RCC 7860 (cell line): ENCODE measurements at places on chromosomes 7 and 10.

DNA sequence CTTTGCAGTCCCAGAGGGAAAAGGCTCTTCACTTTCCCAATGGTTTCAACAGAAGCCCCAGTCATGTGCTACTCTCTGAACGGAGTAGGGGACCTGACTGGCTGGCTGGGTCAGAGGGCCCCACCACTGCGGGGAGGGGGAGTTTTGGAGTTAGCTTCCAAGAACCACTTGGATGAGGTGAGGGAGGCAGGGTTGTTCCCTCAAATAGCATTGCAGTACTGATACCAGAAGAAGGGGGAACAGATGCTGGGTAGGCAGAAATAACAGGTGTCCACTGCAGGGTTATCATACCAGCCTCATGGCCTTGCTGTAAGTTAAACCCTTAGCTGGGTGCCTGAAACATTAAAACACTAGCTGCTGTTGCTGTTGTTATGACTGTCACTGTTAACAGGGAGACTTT is 131.3 kb downstream of the UBE2H start:
- DNase-seq: no peak

DNA sequence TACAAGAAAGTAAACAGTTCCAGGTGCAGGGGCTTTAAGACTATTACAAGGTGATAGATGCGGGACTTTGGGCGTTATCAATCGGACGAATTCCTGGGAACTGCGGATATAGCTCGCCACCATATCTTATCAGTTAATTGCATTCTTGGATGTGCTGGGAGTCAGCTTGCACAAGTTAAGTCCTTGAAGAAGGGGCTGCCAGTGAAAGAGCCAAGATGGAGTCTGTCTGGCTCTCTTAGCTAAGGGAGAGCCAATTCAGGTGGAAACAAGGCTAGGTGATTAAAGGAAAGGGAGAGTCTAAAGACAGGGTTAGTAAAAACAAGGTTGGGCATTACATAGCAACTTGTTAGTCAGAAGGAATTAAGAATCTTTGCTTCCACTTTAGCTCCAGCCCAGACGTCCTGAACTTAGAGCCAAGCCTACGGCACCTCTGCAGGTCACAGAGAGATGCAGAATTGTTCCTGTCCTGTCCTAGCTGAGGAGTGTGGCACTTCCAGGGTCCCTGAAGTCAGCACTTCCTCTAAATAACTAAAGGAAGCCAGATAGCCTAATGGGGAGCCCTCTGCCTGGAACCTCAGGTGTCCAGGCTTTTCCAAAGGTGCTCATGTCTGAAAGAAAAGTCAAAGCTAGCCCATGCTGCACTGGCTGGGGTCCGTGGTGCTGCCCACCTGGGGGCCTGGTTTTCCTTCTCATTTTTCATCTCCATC is 17.3 kb downstream of the ZC3HAV1 start:
- no peak for DNase-seq

DNA sequence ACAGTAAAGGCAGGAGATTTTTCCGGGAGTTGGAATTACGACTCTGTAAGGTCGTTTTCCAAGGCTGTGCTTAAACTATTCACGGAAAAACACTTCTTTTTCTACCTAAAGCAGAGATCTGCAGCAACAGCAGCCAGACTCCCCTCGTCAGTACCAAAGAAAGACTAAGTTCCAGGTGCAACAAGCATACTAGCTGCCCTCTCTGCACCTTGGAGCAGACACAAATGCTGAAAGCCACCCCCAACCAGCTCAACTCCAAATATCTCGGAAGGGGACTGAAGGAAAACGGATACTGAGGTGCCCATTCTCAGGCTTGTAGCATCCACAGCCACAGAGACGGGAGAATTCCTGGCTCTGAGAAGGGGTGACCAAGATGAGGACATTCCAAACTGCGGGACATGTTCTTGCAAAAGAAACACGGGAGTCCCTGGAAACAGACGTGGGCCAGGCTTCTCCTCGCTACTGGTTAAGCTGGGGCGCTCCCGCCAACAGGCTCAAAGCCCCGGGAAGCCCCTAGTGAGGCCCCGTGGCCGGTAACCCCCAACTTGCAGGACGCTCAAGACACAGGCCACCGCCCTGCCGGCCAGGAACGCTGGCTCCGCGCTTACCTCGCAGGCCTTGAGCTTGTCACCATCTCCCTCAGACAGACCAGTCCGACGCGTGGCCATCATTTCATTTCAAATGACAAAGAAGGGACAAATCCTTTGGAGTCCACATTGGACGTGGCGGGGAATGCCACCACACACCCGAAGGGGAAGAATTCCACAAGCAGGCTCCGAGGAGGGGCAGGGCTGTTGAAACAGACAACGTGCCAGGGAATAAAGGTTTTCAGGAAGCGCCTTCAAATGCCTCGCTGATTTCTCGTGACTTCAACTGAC is 2.2 kb downstream of the ARHGAP21 start:
- DNase-seq: no peak

DNA sequence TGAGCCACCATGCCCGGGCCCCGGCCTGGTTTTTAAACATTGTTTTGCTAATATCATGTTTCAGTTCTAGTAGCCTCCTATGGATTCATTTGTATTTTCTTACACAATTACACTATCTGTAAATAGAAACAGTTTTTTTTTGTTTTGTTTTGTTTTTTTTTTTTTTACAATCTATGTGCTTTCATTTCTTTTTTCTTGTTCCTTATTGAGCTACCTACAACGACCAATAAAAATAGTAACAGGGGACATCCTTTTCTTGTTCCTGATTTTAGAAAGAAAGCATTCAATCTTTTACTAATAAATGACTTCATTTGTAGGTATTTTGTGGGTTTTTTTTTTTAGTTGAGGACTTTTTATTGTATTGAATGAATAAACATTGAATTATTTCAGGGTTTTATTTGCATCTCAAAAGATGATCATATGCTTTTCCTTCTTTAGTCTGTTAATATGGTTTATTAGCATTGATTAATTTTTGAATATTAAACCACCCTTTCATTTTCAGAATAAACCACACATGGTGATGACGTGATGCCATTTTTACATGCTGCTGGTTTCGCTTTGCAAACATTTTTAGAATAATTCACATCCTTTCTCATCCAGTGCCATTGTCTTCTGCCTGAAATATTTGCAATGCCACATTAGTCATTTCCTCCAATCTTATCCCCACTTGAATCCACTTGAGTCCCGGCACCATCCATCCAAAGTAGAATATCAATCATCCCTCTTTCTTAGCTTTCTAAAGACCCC is 18.1 kb upstream of the AKR1E2 start:
- DNase-seq: peak; percentile 92

GRCh38 chr10:34789966-34790506 is 25.1 kb downstream of the PARD3 start:
- DNase-seq: peak; percentile 82

DNA sequence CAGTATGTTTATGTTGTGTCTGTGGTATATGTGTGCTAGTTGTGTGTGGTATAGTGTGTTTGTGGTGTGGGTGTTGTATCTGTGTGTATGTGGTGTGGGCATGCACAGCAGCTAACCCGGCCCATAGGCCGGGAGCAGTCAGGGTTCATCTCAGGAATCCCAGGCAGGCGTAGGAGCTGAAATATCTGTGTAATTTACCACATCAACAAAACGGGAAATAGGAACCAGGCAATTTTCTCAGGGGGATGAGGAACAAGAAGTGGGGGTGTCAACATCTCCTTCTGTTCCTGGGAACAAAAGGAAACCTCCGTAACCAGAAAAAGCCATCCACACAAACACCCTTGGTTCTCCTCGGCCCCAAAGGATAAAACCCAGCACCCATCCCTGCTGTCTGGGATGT is 24.5 kb upstream of the ZNF488 start:
- DNase-seq: no peak

DNA sequence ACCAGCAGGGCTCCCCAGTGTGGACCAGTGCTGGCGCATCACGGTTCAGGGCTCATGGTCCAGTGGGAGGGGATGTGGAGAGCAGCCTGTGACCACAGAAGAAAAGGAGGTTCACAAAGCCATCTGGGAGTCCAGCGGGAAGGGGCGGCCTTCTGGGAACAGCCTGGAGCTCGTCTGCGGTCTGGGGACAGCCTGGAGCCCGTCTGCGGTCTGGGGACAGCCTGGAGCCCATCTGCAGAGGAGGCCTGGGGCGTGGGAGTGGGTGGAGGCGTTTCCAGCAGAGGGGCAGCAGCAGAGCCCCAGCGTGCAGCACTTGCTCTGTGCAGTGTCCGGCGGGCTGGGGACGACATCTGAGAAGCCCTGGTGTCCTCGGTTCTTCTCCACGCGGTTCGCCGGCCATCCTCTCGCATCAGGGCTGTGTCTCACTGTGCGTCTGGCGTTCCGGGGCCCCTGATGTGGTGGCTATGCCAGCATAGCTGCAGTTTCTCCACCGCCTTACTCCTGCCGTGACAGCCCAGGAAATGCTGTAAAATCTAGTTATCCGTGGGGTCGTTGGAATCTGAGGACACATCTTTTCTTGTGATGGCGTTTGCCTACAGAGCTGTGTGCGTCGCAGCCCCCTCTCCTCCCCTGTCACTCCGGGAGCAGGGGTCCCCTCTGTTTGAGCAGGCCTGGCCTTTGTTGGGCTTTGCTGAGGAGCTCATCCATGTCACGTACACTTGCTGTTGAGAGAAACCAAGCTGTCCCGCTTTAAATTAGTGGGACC is 104.6 kb downstream of the INPP5A start:
- DNase-seq: no peak

GRCh38 chr10:132942101-132943057 is at the start of gene CFAP46:
CFAP46 (minus strand) TSS chr10:132942570; CDS start chr10:132942484, 86 bp downstream.
- no peak for DNase-seq

- DNase-seq: no peak
Observed at GRCh38 chr10:131948501-131948900, 33.2 kb downstream of the BNIP3 start.

DNA sequence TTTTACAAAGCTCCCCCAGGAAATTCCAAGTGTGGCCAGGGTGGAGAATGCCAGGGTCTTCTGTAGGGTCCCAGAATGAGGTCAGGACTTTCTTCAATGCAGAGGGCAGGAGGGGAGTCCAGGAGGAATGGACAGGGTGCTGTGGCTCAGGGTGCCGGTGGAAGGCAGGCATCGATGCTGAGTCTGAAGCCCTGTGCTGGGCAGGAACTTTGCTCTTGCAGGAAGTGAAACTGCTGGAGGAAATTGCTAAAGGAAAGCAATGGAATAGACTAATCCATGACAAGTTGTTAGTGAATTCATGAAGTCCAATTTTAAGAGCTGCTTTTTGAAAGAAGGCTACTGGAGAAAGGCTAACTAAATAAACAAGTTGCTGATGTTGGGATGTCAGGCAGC is 14.8 kb downstream of the PTPRE start:
- no peak for DNase-seq

GRCh38 chr7:27689591-27690164 is 27.0 kb upstream of the HIBADH start:
- DNase-seq: no peak

DNA sequence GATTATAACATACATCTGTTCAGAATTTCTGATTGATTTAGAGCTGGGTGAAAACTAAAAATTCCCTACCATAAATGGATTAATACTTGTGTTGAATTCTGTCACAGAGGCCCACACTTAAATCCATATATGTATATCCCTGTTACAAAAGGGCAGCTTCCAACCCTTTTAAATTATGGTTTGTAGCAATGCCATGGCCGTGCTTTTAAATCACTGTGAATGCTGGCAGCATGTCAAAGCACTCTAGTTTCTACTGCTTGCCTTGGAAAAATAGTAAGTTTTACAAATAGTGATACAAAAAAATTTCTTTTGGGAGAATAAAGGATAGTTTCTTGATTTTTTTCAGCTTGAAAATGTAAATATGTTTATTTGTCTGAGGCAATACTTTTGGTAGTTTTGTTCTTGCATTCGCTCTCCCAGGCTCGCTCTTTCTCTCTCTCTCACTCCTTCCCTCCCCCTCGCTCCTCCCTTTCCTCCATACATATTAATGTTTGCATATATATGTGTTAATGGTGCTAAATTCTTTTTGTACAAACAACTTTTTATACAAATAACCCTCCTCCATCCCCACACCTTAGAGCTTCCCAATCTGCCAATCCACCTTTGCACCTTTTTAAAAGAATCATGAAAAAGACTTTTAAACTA is 29.8 kb downstream of the TES start:
- DNase-seq: no peak

DNA sequence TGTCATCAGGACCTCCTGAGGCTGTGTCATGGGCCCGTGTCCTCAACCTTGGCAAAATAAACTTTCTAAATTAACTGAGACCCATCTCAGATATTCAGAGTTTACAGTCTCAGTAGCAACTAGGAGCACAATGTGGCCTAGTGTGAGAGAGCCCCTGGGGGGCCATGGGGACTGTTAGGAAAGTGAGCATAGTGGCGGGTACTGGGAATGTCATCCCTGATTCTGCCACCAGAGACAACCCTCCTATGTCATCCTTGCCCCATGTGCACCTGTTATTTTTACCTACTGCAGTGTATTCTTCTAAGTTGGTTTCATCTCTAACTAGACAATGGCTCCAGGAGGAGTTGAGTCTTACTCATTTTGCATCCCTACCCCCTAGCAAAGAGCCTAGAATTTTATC is 78.6 kb downstream of the CCDC71L start:
- no peak for DNase-seq

DNA sequence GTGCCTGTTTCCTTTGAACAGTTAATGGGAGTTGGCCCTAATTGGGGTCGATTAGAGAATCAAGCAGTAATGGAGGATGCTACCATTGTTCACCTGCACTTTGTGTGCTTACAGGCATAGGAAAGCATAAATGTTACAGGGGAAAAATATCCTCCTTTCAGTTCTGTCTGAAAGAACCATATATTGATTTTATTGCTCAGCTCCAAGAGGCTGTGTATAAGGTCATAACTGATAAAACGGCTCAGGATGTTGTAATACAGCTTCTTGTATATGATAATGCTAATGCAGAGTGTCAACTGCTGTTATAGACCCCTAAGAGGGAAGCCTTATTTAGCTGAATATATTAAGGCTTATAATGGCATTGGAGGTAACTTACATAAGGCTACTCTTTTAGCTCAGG is 32.9 kb upstream of the AKR1C2 start:
- no peak for DNase-seq
